ENCODE measurements at places on chromosomes 13 and 19. TPM values are rescaled to one million over a fixed set of nuclear protein-coding genes. Genes with fewer than 3 reads are reported as not detected.

KRTDAP gene
- not detected for total RNA-seq

GPR4 gene
- not detected for total RNA-seq

ZNF667 gene
- total RNA-seq = 0.32 TPM

ZNF69 gene
- total RNA-seq = 2.0 TPM

All from activated CD8-positive, alpha-beta memory T cell treated with anti-CD3 and anti-CD28 coated beads, Interleukin-2, amount 10 ng/mL, durations not matched to agents 7 days and 5 days (primary cell).